ENCODE measurements at places on chromosomes 6 and 20.

DNA sequence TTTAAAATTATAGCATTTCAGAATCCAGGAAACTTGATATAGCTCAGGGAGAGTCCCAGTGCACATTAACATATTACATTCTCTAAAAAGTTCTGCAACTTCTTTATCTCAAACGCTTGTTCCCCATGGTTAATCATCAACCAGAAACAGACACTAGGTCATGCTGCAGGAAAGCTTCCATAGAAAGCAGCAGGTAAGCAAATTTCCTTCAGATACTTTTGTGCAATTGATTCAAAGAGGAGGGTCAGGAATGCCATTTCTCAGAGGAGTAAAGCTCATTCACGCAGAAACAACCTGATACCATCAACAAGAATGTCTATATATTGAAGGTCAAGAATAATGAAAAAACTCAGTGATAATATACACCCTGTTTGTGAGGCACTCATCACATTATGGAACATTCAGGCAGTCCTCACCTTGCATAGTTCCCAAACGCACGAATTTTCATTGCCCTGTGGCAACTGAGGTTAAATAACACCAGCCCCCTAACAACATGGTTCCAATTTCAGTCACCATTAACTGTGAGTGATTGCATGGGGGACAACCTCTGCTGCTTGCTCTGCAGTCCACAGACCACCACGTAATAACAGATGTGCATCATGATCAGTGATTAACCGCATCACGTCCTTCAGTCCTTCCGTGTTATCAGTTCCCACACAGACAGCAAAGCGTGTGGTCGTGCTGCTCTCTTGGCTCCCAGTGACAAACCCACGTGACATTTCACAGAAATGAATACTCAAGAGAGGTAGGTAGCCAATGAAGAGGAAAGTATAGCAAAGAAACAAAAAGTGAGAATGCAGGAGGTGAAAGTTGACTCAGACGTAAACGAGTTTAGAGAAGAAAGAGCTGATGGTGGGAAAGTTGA is 95.7 kb downstream of the LY86 start:
- DNase-seq = no peak

GRCh38 chr6:116229287-116229913 is 24.5 kb downstream of the TSPYL4 start:
- DNase-seq = peak; percentile 91

DNA sequence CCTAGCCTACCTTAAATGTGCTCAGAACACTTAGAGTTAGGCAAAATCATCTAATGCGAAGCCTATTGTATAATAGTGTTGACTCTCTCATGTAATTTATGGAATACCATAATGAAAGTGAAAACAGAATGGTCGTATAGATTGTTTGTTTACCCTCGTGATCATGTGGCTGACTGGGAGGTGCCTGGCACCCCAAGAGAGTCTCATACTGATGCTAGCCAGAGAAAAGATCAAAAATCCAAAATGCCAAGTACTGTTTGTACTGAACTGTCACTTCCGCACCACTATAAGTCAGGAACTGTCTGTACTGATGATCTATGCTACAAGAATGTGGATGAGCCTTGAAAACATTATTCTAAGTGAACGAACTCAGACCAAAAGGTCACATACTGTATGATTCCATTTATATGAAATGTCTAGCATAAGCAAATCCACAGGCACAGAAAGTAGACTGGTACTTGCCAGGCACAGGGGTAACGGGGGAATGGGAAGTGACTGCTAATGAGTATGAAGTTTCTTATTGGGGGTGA is 22.4 kb downstream of the ZMYND8 start:
- DNase-seq = no peak

DNA sequence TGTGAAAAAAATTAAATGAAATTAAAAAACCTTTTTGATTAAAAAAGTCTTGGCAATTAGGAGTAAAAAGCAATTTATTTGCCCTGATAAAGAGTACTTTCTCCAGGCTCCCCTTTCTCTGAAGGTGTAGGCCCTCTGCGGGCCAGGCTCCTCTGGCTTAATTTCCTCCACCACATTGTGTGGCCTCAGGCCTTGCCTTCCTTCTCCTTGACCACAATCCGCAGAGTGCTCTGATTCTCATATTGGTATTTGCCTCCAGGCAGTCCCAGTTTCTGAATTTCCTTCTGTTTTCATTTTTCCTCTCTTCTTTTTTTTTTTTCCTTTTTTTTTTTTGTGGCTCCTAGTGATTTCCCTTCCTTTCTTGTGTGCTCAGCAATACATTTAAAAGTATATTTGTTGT is 96.4 kb downstream of the AIG1 start:
- DNase-seq = no peak

- DNase-seq = no peak
Observed at GRCh38 chr20:25135031-25135430, 53.1 kb upstream of the VSX1 start.

DNA sequence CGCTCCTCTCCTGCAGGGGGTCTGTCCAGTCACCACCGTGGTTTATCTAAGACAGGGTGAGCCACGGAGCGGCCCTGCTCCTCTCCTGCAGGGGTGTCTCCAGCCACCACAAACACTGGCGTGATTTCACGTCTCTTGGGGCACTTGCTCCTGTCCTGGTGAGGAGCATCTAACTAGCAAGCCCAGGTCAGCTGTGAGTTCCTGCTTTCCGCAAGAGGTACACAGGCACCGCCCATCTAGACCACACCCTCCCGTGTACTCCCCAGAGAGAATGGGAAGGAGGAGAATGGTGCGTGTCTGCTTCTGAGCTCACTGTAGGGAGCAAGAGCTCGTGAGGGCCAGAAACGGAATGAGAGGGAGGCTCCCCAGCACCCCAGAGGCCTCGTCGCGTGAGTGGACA is 40.7 kb downstream of the DACT2 start:
- no peak for DNase-seq

DNA sequence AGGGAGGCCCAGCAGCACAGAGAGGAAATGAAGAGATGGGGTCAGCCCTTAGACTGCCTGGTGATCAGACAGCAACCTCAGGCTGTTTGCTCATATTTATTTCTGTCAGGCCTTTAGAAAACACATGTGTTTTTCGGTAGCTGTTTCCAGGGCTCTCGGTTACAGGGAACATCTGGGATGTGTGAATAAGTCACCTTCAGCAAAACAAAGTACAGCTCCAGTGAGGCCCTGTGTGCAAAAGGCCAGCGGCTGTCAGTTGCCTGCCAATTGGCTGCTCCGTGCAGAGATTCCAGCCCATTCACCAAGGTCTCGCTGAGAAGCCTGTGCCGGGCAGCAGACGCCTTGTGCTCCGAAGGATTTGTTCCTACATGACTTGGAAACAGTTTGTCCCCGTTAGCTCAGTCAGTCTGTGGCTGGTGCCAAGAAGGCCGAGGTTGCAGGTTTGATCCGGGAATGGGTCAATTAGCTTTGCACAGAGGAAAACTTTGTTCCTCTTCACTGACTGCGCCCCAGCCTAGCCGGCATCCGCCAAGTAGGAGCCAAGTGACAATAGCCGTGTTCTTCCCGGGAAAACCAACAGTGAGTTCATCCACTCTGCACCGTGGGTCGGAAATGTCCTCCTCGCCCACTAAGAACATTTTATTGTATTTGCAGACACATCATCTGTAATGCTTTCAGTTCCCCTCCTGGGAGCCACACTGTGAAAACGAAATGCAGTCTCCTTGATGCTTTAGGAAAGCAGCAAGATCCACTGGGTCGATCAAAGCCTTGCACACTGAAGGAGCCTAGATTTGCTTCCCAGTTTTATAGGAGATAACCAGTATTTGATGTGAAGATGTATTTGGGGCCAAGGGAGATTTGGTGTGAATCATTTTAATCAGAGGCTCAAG is 315.4 kb upstream of the CDYL start:
- DNase-seq = peak; percentile 79

DNA sequence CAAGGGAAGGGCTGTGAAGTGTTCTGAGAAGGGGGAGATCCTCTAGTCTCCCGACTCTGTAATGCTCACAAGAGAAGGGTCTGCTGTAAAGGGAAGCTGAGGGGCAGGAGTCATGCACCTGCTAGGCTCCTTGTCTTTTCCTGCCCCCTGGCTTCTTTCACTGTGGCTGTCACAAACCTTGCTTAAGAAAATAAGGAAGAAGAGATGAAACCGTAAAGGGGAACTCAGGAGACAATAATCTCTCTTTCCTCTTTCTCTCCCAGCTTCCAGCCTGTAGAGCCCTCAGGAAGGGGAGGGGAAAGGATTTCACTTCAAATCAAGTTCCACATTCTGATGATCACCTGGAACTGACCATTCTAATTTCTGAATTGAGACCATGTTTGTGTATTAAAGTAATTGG is 26.3 kb downstream of the SLC13A3 start:
- DNase-seq = no peak

DNA sequence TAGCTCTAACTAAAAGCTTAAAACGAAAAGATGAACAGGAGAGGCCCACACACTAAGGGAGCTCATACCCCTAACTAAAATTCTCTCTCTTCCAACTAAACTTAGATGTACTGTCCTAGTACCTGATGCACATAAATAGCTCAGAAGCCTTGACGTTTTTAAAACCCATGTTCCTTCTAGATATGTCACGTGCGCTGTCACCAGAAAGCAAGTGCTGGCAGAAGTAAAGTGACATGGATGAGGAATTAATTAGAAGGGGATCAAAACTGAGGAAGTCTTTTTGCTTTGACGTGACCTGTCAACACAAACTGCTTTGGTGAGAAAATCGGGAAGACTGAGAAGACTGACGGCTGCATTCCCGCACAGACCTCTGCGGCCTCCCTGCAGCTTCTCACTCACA is 142.5 kb downstream of the ZMYND8 start:
- DNase-seq = no peak

- DNase-seq = no peak
Observed at GRCh38 chr20:14861028-14861699, 523.8 kb upstream of the FLRT3 start.

DNA sequence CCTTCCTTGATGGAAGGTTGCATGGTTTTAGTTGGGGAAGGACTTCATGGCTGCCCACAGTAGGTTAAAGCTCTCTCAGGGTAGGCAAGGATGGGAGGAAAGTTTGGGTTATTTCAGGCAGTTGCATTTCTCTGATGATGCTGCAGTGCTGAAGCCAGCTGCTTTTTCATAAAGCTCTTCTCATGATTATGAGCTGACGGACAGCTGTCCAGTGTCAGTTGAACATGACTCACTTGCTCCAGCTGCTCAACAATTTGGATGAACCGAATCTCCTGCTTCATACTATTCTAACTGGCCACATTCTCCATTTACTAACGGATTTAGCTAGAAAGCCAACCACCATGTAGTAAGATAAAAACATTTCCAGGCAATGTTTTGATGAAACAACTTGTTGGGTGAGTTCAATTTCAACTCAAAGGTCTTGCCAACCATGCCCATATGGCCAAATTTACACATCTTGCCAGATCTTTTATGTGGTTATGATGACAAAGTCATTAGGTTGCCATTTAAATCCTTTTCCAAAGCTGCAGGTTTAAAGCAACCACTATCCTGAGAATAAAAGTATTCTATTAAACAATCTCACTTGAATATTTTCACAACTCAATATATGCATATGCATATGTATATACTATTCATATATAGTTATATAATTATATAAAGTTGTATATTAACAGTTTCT is 125.9 kb downstream of the HS3ST5 start:
- DNase-seq = no peak

DNA sequence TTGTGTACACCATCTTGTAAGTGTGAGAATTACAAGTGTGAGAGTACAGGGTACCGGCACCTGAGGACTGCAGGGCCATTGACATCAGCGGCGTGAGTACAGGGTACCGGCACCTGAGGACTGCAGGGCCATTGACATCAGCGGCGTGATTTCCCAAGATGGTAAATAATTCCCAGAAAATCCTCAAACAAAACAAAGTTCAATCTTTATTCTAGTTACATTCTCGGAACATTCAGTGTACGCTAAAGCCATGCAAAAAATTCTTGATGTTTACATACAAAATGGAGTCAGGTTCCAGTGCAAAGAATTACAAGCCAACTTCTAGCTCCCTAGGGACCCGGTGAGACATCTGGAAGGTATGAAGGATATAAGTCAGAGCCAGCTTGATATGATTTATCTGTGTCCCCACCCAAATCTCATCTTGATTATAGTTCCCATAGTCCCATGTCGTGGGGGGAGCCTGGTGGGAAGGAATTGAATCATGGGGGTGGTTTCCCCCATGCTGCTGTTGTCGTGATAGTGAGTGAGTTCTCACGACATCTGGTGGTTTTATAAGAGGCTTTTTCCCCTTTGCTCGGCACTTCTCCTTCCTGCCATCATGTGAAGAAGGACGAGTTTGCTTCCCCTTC is 172.7 kb downstream of the TTLL2 start:
- DNase-seq = no peak

GRCh38 chr20:59392736-59393135 is 92.3 kb downstream of the EDN3 start:
- DNase-seq = no peak

DNA sequence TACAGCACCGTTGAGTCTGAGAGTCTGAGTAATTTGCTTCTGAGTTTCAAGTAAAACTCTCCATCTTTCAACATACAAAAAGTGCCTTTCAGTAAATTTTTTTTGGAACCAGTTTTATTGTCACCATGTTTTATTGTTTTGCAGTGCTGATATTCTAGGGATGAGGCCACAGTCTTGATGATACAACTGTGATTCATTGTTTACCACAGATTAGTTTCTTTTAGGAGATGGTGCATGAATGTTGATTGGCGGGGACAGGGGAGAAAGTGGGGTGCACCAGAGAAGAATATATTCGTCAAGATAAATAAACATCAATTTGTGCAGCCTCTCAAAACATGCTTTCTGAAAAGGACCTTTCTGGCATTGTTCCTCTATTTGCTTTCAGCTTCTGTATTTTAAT is 109.0 kb downstream of the MCHR2 start:
- DNase-seq = no peak

- no peak for DNase-seq
Observed at GRCh38 chr6:47414423-47415167, 63.0 kb upstream of the CD2AP start.

DNA sequence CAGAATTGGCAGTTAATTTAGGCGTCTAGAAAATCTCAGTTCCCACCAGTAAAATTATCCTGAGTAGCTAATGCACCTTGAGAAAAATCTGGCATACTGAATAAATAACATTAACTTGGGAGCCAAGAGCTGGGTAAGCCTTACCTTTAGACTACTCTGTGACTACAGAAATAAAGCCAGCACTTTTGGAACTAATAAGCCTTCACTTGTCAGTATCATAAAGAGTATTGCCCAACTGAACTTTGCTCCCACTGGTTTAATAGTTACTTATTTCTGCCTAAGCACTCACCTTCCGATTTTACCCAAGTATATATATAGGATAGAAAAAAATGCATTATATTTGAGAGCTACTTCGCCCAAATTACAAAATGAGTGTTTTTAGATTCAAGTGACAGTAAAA is 10.7 kb downstream of the FAM8A1 start:
- DNase-seq = no peak

GRCh38 chr6:43941174-43941573 is 171.2 kb downstream of the VEGFA start:
- peak; percentile 31 for DNase-seq
